CD4-positive, alpha-beta T cell treated with Interleukin-15 for 4 hours (primary cell): ENCODE measurements at places on chromosomes 7 and 10.

DNA sequence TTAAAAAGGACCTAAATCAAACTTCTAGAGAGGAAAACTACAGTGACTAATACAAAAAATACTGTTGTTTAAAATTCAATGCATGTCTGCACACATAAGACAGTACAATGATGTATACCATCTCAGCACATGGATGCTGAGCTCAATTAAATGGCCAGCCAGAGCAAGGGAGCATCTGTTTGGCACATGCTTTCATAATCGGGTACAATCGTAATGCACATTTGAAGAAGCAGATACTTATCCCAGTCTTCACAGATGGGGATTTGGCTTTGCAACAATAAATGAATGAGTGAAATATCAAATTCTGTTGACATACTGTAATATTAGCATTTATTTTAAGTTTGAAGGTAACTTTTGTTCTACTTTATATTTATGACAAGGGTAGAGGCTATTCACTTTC lies 187.8 kb downstream of the CRPPA start:
- DNase-seq = no peak

DNA sequence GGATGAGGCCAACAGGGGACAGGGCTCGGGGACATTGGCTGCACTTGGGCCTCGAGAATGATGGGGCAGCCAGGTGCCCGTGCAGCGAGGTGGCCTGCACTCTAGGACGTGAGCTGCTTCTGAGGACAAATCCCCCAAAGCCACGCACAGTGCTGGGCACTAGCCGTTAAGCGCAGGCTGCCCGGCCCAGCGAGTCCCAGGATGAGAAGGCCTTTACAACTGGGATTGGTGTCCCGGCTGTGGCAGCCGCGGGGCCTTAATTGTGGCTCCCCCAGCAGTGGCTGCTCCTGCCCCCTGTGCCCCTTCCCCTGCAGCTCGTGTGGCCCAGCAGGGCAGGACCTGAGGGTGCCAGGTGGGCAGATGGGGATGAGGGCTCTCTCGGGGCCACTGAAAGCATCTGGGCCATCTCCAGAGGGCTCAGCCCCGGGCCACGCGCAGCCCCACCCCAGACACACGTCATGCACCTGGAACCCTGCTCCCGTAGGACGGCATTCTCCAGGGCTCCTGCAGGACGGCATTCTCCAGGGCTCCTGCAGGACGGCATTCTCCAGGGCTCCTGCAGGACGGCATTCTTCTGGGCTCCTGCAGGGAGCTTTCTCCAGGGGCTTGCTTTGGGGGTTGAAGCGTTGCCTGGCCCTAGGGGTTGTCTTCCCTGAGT lies 6.6 kb downstream of the PWWP2B start:
- no peak for DNase-seq

DNA sequence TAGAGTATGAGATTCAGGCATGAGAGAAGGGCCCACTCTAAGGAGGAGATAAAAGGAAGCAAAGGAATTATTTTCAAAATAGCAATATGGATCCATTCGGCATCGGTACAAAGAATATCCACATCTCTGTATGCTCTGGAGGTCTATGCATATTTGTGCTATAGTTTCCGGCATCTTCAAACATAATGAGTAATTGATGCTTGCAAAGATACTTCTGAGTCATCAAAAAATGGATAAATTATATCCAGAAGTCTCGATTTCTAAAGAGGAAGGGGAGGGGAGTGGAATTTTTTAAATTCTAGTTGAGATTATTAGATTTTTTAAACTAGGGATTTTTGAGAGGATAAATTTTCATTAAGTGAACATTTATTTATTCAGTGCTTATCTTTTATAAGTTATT lies 72.9 kb upstream of the KIAA1217 start:
- DNase-seq = no peak

GRCh38 chr7:50824882-50825281 lies 42.2 kb upstream of the GRB10 start:
- DNase-seq = no peak

GRCh38 chr10:12801214-12802087 lies 200.1 kb downstream of the CCDC3 start:
- no peak for DNase-seq

- no peak for DNase-seq
Measured at GRCh38 chr10:61860964-61861758, 40.3 kb upstream of the ARID5B start.

- DNase-seq = no peak
Measured at GRCh38 chr7:32143301-32143700, 73.1 kb upstream of the PDE1C start.

DNA sequence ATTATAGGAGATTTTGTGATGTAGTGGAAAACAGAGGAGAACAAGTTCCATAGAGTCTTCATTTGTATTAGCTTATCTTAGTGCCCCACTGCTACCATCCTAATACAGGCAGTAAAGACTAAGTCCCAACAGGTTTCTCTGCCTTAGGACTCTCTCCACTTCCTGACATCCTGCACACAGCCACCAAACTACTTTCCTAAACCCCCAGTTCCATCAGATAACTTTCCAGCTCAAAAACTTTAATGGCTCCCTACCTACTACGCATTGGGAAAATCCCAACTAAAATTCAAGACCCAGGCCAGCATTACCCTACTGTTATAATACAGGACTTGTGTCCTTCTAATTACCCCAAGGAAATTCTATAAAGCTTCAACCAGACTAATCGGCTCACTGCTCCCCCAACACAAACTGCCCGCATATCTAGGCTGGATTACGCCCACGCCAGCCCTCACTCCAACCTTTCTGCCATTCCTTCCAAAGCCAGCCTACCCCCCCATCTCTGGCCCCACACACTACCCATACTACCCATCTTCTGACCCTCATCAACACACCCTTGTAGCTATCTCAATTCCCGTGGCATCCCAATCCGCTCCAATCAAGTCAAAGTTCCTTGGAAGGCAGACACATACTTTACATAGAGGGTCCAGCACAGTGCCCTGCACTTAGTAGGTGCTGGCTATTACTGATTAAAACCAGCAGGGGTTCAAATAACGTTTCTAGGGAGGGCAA lies 1.4 kb downstream of the IDE start:
- no peak for DNase-seq

DNA sequence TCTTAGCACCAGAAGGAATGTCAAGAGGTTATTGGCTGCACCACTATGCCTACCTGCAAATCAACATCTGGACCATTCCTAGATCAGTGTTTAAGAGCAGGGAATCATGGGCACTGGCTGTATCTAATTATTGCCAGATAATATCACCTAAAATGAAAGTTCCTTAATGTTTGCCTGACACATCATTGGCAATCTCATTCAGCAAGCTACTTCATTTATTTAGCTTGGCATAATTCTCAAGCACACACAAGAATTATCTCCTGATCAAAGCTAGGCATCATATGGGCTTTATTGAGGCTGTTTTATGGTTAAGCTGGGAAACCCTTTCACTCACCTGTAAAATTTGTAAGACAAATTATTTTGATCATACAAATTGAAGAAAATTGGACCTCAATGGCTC lies 581.7 kb downstream of the INHBA start:
- DNase-seq = no peak

DNA sequence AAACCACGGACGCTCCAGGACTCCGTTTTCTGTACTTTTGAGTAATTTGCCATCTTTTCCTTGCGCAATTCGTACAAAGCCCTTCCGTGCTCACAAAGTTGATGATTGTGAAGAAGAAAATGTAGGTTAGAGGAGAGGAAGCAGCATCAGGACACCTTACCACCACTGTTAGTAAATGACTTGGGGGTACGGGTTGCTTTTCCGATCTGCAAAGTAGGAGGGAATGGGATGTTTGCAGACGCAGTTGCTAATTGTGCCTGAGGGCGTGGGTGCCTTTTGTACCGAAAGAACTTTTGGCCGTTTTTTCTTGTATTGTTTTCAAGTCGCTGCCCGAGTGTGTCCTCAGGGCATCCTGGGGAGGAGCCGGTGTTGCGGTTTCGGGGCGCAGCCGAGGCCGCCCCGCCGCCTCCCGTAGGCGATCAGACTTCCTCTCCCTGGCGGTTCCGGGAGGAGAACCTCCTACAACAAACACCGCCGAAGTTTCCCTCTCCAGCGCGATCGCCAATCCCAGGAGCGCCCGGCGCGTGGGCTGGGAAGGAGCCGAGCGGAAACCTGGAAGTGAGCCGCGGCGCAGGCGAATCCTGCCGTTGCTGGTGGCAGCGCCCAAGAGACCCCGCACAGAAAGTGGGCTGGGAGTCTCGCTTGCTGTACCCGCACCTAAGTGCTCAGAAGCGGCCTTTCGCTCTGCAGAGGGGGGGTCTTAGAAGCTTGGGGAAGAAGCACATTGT lies 1.0 kb downstream of the PRR15 start:
- no peak for DNase-seq

DNA sequence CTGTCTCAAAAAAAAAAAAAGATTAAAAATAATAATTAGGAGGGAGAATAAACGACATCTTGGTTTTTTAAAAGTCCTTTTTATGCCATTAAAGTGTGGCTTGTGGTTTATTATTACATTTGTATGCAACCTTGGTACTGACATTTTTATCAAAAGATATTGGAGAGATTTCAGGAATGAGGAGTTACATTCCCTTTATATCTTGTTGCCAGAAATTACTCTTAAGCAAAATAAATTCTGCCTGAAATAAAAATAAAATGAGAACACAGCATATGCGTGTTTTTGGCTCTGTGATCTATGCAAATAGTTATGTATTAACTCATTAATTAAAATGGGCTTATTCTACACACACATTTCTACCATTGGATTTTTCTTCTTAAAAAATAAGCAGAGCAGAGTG lies 202.4 kb downstream of the BICC1 start:
- no peak for DNase-seq

DNA sequence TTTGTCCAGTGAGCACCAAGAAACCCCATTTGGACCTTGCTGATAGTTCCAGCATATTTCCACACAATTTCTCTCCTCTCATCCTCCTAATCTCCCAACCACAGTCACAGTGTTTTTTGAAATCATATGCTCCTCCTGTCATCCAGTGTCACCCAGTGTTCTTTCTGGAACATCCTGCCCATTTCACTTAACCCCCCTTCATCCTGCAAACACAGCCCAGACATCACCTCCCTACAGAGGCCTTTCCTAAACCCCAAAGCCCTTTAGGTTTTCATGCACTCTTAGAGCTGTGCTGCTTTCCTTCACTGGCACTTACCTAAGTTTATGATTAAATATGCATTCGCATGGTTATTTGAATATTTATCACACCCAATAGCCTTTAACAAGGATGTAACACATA lies 1158.0 kb upstream of the C7orf33 start:
- DNase-seq = no peak

DNA sequence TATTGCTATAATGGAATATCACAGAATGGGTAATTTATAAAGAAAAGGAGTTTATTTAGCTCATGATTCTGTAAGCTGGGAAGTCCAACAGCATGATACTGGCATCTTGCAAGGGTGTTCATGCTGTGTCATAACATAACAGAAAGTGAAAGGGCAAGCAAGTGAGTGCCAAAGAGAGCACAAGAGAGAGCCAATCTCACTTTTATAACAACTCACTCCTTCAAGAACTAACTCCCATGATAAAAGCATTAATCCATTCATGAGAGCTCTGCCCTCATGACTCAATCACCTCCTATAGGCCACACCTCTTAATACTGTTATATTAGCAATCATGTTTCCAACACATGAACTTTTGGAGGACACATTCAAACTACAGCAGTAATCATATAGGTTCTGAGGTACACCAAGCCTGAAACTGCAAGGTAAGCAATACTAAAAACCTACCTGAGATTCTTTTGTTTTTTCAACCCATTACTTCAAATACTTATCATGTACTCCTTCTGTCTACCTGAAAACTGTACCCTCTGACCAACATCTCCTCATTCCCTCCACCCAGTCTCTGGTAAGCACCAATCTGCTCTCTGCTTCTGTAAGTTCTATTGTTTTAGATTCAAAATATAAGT lies 219.7 kb downstream of the MTERF1 start:
- no peak for DNase-seq

GRCh38 chr7:115191526-115191925 lies 269.6 kb downstream of the MDFIC start:
- no peak for DNase-seq

- no peak for DNase-seq
Measured at GRCh38 chr7:143437578-143437977, 5.7 kb upstream of the TAS2R60 start.

DNA sequence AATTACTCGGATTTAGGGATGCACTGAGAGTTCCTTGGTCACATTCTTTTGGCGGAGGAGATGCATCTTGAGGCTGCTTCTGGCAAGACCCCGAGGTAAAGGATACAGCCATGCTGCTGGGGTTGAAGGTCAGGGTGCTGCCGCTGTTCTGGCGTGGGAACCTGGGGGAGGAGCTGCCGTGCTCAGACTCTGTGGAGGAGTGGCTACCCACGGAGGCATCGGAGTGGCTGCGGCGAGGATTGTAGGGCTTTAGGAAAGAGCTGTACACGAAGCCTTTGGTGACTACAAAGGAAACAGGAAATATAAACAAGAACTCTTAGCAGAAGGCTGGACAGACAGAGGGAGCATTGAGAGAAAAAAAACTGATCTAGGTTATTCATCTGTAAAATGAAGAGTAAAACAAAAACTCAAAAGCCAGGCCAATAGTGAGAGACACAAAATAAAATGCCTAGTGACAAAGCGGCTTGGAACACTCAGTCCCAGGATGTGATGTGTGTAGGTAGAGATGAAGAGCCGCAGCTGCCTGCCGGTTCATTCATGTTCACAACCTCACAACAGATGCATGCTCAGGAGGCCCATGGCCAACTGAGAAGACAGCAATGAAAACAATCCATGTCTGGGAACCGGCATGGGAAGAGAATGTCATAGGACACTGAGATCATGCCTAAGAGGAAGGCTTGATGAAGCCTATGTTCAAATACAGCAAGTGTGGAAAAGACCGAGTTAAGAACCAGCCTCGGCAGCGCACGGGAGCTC lies 97.8 kb downstream of the ABCC2 start:
- DNase-seq = no peak

- no peak for DNase-seq
Measured at GRCh38 chr7:63067897-63068585, 930.6 kb upstream of the ZNF722 start.

GRCh38 chr10:16820018-16820417 lies 2.8 kb upstream of the RSU1 start:
- no peak for DNase-seq

DNA sequence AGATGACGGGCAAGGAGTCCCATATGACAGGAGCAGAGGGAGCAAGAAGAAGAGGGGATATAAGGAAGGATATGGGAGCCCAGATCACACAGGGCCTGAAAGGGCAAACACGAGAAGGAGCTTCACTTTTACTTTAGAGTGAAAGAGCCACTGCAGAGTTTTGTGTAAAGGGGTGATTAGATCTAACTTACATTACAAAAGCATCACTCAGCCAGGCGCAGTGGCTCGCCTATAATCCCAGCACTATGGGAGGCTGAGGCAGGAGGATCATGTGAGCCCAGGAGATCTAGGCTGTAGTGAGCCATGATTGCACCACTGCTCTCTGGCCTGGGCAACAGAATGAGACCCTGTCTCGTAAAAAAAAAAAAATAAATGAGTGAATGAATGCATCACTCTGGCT lies 91.1 kb downstream of the MPP7 start:
- DNase-seq = no peak

DNA sequence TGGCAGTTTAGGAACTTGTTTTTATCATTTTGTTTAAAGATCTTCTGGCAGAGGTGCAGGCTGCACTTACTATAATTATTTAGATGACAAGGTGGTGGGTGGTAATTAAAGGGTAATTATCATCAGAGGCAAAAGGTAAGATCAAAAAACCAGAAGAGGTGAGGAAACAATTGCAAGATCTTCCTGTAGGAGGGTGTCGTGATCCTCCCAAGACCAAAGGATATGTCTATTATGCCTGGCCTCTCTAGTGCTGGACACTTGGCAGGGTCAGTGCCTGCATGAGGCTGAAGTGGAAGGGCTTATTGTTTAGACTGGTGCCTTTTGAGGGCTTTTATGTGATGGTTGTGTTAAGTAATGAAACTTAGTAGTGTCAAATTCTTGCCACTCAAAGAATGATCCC lies 1.8 kb upstream of the WAPL start:
- no peak for DNase-seq

GRCh38 chr10:3825244-3825643 lies 40.2 kb upstream of the KLF6 start:
- no peak for DNase-seq
